ENCODE measurements at places on chromosomes 16 and 17.
A peak's percentile ranks its signal among the peaks of the same experiment; 100 is the strongest.

- no peak for DNase-seq
Observed at GRCh38 chr17:56074361-56074890, 78.8 kb upstream of the ANKFN1 start.

GRCh38 chr16:85530370-85530739, 82.8 kb upstream of the GSE1 start:
- no peak for DNase-seq

- DNase-seq, result no peak
Observed at GRCh38 chr16:57137043-57137442, 44.7 kb downstream of the CPNE2 start.

- no peak for DNase-seq
Observed at GRCh38 chr16:15966836-15967546, 17.6 kb downstream of the ABCC1 start.

GRCh38 chr17:65345261-65346005, 208.3 kb downstream of the RGS9 start:
- no peak for DNase-seq

DNA sequence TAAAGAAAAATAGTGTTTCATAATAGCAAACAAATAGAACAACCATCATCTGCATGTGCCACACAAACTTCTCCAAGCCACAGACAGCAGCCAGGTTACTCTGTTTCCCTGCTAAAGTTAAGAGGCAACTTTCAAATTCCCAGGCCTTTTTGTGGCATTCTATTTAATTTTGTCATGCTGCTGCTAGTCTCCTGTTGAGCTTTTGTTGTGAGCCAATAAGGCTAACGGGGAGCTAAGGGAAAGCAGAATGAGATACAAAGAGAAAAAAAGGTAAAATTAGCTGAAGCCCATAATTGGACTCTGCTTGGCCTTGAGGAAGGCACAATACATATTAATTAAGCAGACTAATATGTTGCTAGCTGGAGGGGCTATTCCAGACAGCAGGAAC, 74.7 kb upstream of the GNAO1 start:
- DNase-seq, result no peak

DNA sequence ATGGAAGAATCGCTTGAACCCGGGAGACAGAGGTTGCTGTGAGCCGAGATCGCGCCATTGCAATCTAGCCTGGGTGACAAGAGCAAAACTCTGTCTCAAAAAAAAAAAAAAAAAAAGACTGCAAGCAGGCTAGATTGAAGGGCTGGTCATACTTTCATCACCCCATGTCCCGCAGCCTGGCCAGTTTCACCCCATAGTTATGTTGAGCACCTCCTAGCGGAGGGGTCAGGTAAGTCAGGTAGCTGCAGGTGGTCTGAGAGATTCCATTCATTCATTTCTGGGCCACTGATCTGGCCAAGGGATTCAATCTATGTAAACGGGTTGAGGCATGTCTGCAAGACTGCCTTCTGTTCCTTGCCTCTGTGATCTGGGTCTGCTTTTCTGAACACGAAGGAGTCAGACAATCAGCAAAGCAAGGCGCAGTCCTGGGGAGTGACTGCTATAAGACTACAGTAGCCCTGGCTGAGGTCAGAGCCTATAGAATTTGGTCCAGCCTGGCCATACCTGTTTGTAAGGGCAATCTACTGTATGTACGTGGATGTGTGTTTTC, 23.6 kb upstream of the BPTF start:
- no peak for DNase-seq

- DNase-seq, result no peak
Observed at GRCh38 chr16:50521246-50521900, 26.8 kb upstream of the NKD1 start.

DNA sequence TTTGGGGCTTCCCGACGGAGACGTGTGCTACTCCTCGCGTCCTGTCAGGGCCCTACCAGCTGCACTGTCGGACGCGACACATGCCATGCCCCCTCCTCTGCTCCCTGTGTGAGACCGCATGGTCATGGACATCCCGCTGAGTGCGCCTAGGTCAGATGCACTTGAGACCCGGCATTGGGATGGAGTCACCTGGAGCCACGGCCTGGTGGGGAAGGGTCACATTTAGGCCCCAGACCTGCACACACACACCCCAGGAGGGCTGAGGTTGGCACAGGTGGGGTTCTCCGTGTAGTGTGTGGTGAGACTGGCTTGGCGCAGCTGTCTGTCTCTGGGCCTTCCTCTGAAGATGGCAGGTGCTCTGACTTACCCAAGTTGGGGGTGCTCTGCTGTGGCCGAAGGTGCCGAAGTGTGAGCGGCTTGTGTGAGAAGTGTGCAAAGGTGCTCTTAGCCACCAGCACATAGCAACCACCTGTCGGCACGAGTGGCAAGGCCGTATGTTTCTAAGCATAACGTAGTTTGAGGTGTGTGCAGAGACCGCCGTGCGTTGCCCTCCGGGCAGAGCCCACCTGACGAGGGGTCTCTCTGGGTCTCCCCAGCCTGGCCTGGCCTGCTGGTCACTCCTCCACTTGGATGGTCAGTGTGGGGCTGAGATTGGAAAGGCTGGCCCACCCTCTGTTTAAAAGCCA, 108.6 kb downstream of the BANP start:
- no peak for DNase-seq

DNA sequence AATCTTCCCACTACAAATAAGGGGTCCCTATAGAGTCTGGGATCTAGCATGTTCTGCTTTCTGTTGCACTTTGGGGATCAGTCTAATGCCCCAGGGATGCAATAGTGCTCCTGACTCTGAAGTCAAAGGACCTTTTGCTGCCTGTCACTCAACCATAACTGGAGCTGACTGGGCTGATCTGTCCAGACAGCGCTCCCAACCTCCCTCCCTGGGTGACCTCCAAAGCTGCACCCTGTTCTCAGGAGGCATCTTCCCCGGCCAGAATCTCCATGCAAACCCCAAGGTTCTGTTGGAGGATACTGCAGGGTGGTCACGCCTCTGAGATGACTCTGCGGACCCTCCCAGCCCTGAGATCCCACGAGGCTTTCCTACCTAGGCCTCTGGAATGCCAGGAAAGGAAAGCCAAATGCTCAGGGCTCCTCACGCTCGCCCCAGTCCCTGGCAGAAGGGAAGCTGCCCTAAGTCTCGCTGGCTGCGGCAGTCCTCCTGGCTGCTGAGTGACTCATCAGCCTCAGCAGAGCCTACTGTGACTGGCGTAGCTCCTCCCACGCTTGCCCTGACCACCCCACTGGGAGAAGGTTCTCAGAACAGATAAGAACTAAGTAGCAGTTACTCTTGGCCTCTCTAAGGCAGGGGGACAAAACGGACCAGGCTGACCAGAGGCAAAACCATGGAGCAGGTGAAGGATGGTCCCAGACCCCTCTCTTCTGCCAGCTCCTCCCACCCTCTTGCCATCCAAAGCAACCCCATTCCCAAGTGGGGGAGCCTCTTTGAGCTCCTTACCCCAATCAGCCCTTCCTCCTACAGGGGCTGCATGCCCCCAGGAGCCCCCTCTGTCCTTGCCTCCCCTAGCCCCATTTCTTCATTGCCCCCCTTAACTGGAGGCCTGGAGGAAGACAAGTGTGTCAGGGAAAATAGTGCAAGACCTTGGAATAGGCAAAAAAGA, 124.1 kb upstream of the TNRC6C start:
- peak; percentile 49 for DNase-seq

DNA sequence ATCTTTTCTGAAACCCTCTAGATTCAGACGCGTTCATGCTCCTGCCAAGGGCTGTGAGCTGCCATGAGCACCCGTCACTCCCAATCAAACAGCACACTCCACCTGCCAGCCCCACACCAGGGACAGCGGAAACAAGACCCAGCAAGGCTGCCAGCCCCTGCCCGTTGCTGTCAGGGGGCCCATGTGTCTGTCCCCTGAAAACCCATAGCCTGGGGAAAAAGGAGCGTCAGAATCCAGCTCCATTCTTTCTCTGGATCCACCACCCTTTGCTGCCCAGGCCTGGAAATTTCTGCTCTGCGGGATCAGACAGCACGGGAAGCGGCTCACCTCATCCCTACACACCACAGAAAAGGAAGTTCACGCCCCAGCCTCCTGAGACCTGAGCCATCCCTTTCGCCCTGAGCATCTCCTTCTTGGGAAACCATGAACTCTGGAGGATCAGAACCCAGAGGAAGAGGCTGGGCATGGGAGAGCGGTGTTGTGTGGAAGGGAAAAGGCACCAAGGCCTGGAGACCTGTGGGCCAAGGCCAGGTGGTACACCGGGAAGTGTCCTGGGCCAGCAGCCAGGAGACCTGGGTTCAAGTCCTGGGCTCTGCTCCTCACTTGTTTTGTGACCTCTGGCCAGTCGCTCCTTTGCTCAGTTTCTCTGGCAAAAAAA, 51.5 kb upstream of the RCVRN start:
- no peak for DNase-seq

GRCh38 chr16:8172551-8172950, 417.8 kb downstream of the TMEM114 start:
- no peak for DNase-seq

- DNase-seq, result no peak
Observed at GRCh38 chr17:35700150-35700549, 31.3 kb upstream of the RASL10B start.

GRCh38 chr17:53707566-53707965, 115.2 kb upstream of the KIF2B start:
- no peak for DNase-seq
